ENCODE measurements at places on chromosomes 1 and 21.

- DNase-seq: no peak
These were observed 10.2 kb downstream of the CD52 start for GRCh38 chr1:26327956-26328362.

- DNase-seq: peak; percentile 37
These were observed 87.2 kb upstream of the CNIH3 start for GRCh38 chr1:224528900-224529299.

- DNase-seq: no peak
These were observed 58.1 kb downstream of the GLIS1 start for GRCh38 chr1:53680868-53681267.

- DNase-seq: no peak
These were observed 71.9 kb downstream of the PLA2G4A start for GRCh38 chr1:186900539-186901237.

- no peak for DNase-seq
These were observed 6.5 kb downstream of the OR6P1 start for GRCh38 chr1:158563853-158564252.

- DNase-seq: no peak
These were observed 30.0 kb downstream of the TMPRSS15 start for GRCh38 chr21:18373606-18374005.

DNA sequence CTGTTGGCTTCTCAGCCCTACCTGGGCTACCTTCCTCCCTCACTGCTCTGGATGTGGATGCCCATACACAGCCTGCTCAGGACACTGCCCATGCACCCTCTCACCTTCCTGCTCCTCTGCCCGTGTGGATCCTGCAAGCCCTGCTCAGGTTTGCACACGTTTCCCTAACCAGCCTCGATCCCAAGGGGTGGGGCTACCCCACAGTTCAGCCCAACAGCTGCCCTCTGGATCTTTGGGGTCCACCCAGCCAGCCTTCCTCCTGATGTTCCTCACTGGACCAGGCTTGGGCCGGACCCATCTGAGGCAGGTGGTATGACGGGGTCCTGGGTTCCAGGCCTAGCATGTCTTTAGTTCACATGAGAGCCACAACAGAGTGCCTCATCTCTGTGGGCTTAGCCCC, 4.7 kb downstream of the TMEM54 start:
- DNase-seq: no peak

DNA sequence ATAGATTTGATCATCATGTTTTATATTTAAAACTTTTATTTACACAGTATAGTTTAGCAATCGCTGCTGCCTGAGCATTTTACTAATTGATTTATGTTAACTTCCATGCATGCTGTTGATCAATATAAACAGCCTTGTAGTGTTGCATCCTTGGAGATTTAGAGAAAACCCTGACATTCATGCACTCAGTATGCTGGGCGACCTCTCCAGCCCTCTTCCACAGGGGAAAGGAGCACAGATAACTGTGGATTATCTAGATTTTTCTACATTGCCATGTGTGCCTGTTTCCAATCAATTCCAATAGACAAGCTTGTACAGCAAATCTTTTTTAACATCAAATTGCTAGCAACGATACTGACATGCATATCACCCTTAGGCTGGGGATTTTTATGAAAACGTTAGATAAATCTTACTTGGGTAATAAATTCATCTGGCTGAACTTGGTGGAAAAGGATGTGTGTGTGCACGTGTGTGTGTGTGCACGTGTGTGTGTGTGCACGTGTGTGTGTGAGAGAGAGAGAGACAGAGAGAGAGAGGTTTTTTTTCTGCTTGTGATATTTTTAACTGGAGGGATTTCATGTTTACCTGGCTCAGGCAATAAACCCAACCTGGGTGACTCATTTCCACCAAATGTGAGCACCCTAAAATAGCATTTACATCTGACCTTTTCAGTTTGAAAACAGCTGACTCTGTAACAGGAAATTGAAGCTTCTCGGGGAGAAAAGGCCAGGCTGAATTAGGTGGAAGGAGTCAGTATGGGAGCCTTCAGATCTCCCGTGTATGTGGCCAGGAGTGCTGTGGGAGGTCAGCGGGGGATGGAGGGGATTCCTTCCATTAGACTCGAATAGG, 339.8 kb downstream of the PRDM2 start:
- no peak for DNase-seq

DNA sequence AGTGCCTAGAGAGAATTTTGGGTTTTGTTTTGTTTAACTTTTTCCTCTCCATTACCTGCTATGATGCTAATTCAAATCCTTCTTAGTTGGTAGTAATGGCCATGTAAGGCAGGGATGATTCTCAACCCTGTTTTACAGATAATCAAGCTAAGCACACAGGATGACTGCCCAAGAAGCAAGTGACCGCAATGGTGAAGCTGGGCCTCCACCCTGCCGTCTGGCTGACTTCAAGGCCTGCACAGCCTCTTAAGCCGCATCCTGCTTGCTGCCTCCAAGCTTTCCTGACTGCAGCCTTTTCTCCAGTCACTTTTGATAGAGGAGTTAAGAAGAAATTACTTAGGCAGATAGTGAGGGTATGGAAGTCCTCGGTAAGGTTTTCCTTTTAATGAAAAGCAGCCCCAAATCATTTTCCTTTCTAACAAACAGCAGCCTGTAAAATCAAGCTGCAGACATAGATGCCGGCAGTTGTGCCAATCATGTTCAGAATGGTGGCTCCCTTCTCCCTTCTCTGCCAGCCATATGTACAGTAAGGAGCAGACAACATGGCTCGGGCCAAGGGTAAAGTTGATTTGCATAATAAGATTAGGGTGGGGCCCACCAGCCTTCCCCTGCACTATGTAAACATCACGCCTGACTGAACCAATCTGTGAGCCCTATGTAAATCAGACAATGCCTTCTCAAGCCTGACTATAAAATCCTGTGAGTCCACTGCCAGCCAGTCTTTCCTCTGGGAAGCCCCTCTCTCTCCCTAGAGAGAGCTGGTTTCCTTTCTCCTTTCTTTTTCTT, 8.8 kb upstream of the CTBS start:
- peak; percentile 10 for DNase-seq

GRCh38 chr1:87450136-87450535, 121.5 kb downstream of the LMO4 start:
- no peak for DNase-seq

DNA sequence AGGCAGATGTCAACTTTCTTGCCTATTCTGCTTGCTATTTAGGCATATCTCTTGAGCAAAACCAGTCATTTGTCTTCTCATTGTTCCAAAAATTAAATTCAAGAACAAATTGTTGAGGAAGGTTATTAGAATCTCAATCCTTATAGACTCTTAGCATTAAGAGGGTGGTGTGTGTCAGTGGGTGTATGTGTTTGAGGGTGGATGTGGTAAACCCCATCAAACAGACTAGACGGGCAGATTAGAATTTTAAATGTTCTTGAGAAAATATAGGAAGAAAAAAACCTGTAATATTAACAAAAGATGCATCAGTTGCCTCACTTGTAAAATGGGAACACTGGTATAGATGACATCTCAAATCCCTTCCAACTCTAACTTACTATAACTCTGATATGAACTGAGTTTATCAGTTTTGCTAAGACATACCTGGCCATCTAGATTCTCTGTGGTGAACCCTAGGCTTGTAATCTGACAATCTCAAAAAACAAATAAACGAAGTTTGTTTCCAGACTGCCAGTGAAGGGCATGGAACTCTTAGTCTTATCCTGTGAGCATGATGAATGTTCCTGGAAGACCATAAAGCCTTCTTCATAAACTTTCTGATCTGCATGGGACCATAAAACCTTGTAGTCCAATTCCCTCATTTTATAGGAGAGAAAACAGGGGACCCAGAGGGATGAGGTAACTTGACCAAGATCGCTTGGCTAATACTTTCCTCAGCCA, 176.3 kb upstream of the SGIP1 start:
- no peak for DNase-seq

GRCh38 chr1:210104103-210104502, 128.5 kb upstream of the SERTAD4 start:
- no peak for DNase-seq

DNA sequence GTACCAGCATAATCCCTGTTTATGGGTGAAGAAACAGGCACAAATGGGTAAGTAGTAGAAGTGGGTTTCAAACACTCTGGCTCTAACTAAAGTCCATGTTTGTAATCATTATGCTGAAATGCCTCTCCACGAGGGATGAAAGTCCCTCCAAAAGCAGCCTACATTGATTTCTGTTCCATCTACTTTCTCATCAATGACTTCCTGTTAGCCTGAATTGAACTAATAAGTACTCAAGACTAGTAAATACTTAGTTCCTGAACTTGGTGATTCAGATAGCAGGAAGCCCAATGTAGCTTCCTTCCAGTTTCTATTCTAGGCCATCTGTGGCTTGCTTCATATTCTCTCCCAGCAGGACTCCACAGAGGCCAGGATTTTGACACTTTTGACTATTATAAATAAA, 11.3 kb upstream of the BACH1 start:
- no peak for DNase-seq

- DNase-seq: no peak
These were observed 486.7 kb downstream of the SMYD3 start for GRCh38 chr1:246020211-246020954.

GRCh38 chr1:2609319-2610035, 22.9 kb downstream of the PRXL2B start:
- DNase-seq: no peak

- DNase-seq: no peak
These were observed 90.6 kb upstream of the RALGPS2 start for GRCh38 chr1:178634445-178634844.

DNA sequence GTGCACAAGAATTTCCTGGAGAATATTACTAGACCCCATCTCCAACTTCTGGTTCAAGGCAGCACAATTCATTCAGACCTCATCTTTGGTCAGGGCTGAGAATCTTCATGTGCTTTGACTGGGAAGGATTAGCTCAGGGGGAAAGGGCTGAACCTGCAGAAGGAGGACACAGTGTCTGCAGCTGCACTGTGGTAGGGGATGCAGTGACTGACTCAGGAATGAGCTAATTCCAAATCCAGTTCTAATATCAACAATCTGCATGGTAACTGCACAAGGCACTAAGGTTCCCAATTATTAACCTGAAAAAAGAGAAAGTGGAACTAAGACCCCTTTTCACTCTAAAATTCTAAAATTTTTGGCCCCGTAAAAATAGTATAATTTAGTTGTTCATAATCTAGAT, 31.6 kb downstream of the TTLL7 start:
- no peak for DNase-seq

GRCh38 chr1:62362061-62362917, 43.1 kb upstream of the KANK4 start:
- no peak for DNase-seq

- no peak for DNase-seq
These were observed 63.2 kb upstream of the SAMSN1 start for GRCh38 chr21:14609274-14609673.

DNA sequence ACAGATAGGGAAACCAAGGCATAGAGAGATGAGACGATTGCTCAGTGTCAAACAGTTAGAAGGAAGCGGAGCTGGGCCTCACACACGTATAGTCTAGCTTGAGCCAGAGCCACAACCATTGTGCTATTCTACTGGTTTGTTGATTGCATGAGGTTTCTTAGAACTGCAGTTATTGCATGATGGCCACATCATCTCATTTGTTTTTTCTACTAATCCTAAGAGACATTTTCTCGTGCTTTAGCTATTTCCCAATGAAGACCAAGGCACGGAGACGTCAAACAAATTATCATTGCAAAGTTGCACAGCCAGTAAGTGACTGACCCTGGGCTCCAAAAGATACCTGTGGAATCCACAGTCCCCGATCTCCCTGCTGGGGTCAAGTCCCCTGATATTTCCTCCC, 25.1 kb upstream of the ZNF362 start:
- DNase-seq: no peak

GRCh38 chr1:86704972-86705664, 742 bp downstream of the SH3GLB1 start:
- DNase-seq: no peak

DNA sequence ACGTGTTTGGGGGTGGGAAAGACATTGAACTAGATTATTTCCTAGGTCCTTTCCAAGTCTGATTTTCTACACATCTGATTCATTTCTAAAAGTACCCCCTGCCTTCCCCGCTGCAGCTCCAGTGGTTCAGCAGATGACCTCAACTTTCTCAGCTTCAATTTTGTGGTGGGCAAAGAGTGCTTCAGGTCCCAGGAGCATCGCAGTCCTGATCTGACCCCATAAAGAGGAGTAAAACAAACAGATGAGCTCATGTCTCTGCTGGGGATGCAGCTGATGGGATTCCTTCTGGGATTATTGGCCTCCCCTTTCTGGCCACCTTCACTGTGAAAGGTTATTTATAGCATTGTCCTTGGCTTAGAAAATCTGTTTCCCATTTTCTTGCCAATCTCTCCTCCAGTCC, 337.0 kb upstream of the PLXNA2 start:
- DNase-seq: no peak

DNA sequence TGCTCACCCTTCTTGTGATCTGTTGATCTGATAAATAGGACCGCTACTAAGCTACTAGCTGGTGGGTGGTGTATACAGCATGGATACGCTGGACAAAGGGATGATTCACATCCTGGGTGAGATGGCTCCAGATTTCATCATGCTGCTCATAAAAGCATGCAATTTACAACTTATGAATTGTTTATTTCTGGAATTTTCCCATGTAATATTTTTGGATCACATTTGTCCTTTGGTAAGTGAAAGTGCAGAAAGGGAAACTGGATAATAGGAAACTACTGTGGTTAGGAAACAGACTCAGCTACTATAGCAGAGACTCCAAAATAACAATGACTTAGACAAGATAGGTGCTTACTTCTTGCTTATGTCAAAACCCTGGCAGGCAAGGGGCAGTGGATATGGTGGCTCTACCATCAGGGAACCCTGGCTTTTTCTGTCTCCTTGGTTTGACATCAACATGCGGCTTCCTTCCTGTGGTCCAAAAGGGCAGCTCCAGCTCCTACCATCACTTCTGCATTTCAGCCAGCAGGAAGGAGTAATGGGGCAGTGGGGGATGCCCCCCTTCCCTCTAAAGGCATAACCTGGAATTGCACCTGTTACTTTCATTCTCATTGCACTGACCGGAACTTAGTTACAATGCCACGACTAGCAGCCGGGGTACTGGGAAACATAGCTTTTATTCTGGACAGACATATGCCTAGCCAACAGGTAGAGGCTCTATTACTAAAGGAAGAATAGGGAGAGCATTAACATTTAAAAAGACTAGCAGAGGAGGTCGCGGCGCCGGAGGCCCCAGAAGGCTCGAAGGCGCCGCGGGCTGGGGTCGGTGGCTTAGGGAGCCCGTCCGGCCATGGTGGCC, 13.8 kb upstream of the AK2 start:
- DNase-seq: no peak

DNA sequence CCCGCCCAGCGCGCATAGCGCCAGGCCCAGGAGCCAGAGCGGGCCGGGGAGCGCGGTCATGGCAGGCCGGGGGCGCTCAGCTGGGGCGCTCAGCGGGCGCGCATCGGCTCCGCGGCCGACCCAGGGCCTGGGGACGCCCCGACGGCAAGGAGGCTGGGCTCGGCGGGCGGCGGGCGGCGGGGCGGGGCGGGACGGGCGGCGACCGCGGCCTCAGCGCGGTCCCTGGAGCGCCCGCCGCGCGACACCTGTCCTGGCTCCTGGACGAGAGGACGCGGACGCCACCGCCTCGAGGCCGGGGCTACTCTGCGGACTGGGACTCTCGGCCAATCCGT, 273 bp downstream of the BMP8B start:
- DNase-seq: no peak

Measured in pulmonary artery endothelial cell (primary cell).